ENCODE measurements at places on chromosomes 6 and 20.

GRCh38 chr20:24971376-24972101, 21.0 kb downstream of the APMAP start:
- DNase-seq = no peak

DNA sequence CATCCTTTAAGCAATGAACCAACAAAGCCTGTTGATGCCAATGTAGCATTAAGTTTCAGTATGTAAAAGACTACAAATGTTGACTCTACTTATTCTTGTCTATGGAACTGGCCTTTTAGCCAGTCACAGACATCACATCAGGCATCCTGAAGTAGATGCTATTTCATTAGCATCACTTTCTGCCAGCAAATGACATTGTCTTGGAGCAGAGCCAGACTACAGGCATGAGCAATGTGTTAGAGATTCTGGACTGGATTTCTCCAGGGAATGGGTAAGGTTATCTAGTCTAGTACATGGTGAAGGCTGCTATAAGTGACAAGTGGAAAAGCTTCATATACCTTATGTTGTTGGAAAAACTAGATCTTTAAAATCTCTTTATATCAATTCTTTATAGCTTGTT, 142.9 kb downstream of the ADGRB3 start:
- peak; percentile 40 for DNase-seq

GRCh38 chr20:37849566-37849965, 53.4 kb upstream of the VSTM2L start:
- DNase-seq = no peak

- no peak for DNase-seq
Observed at GRCh38 chr6:32982084-32982701, 13.8 kb downstream of the BRD2 start.

DNA sequence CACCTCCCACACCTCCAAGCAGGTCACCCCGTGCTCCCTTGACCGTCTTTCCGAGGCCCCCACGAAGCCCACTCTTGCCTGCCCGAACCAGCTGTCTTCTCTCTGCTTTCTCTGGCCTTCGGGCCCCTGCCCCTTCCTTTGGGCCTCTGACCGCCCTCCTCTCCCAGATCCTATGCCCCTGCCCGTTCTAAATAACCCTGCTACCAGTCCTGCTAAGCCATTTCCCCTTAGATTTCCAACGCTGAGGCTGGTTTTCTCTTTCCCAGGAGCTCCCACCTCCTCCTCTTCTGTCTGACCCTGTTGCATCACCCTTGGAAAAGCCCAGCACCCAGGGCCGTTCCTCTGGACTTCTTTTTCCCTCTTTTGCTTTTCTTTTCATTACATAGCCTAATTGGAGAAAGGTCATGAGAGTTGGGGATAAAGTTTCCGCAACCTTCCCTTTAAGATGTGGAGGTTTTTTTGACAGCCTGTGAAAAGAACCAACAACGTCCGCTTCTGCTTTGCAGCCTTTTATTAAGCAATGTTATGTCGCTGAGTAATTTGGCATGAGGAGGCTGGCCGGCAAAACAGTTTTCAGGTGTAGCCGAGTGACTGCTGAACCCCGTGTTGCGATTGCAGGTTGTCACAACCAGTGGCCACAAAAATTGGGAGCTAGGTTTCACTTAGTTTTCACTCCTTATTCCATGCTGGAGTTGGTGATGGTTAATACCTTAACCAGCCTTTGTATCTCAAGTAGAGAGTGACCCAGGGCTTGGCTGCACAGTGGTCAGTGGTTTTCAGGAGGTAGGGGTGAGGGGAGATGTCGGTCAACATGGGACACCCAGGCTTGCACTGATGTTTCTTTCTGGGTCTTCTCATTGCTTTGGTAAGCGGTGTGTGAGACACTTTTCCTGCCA, 970 bp downstream of the BLTP3A start:
- DNase-seq = peak; percentile 27

GRCh38 chr6:108762394-108762793, 85.8 kb upstream of the ARMC2 start:
- no peak for DNase-seq

DNA sequence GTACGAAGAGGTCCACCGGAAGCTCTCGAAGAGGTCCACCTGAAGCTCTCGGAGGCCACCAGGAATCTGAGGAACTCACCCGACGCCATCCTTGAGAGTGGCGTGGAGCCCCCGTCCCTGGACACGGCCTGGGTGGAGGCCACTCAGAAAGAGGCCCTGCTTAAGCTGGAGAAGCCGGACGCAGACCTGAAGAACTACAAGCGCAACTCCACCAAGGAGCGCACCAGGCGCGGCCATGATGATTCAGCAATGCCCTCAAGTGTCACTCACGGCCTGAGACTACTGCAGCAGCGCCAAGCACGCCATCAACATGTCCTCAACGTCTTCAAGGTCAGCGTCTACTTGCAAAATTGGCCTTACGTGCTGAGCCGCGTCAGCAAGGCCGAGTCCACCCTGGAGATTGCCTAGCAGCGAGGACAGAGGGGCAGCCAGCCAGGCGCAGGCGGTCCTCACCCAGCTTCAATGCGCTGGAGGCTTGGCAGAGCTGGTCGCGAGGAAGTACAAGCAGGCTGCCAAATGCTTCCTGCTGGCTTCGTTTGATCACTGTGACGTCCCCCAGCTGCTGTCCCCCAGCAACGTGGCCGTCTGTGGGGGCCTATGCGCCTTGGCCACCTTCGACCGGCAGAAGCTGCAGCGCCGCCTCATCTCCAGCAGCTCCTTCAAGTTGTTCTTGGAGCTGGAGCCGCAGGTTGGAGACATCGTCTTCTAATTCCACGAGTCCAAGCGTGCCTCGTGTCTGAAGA, 7.7 kb upstream of the GJA10 start:
- no peak for DNase-seq

DNA sequence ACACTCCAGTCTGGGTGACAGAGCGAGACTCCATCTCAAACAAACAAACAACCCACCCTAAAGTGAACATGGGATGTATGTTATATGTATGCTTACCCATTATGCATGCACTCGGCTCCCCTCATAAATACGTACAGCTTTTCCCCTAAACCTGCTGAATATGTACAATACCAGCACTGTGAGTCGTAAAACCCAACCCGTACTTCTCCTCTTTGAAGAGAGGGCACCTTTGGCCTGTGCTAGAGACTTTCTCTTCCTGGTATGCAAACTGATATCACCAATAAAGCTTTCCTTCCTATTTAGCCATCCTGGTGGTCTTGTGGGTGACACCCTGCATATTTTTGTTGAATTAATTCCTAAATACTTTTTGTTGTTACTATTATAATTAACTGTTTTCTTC, 51.3 kb downstream of the VSTM2L start:
- DNase-seq = no peak

DNA sequence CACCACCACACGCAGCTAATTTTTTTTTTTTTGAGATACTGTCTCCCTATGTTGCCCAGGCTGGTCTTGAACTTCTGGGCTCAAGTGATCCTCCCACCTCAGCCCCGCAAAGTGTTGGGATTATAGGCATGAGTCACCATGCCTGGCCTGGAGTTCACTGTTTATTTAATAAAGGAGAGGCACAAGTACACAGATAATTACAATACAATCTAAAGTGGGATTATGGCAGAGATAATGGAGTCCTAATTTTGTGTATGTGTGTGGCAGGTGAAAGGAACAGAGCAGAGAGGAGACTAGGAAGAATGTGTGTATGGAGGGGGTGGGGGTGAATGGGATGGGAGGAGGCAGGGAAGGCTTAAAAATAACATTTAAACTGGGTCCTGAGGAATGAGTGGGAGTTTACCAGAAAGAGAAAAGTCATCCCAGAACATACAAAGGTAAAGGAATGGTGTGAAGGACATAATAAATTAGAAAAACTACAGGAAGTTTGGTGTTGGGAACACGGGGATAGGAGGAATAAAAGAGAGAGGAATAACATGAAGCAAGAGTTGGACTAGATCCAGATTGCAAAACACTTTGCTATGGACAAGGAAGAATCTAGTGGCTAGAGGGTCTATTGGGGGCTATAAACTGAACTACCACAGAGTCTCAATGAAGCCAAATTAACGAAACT, 4.4 kb downstream of the NCOA5 start:
- peak; percentile 76 for DNase-seq

DNA sequence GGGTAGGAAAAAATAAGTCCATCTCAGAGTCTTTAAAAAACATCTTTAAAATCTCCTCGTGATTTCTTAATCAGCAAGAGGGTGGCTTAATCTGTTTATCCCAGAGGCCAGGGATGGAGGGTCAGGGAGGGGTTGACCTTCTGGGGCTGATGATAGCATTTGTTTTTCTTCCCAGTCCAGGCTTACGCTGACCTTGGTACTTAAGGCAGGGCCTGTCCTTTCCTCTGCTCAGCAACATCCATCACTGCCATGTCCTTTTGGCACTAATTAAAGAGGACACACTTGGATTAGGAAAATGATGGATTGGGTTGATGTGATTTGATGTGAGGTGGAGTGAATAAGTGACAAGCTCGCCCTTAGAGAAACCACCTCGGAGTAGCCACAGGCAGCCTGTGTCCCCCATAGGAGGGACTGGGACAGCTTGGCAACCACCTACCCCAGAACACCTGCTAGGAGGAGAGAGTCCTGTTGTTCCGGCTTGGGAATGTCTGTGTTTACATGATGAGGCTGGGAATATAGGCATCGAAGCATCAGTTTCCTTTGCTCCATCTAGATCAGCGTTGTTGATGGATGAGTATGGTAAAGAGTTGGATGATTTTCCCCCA, 44.2 kb downstream of the PHACTR3 start:
- no peak for DNase-seq

GRCh38 chr6:35139924-35140638, 1.1 kb downstream of the TCP11 start:
- peak; percentile 58 for DNase-seq

- no peak for DNase-seq
Observed at GRCh38 chr6:166434336-166434735, 51.6 kb upstream of the MPC1 start.

DNA sequence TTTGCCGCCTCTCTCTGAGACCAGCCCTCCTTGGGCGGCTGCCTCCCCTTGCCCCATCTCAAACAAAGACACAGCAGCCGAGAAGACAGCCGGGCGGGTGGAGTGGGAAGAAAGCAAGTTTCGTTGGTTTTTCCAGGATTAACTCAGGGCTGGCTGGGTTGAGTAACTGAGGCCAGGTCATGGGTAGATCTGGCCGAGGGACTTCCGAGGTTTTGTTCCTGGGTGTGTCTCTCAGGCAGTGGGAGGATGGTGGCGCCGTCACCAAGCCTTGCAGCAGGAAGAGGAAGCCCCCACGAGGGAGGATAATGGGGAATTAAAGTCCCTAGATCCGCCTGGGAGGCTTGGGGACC, 167.2 kb downstream of the TTLL2 start:
- no peak for DNase-seq

DNA sequence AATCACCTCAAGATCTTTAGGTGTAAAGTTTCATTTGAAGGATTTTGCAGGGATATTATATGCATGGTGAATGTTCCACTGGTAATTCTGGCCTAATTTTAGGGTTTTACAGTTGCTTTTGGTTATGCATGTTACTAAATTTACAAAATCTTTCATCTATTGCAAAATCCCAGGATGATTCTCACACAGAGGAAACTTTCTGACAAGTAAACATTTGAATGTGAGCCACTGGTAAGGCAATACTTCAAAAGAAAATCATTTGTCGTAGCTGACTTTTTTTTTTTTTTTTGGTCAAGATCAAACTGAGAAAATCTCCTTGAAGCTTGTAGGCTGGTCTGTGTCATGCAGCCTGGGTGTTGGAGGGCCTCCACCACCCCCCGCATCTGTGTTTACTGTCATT, 141.9 kb upstream of the EXOC2 start:
- no peak for DNase-seq

DNA sequence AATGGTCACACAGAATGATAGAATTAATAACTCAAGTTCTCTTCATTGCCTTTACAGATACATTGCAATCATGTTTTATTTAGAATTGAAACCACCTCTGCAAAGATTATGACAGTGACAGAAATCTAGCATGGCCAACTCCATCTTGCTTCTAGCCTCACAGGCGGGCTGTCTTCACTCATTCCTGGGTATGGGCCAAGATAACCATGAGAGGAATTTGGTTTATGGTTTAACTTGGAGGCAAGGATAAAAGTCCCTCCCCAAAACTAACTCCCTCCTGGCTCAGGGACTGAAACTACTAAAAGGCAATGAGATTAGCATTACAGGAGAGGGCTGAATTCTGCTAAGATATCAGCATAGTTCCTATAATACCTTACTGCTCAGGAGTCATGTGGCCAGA, 95.2 kb upstream of the CST7 start:
- no peak for DNase-seq

GRCh38 chr6:134880487-134881190, 69.3 kb downstream of the ALDH8A1 start:
- no peak for DNase-seq

- DNase-seq = peak; percentile 79
Observed at GRCh38 chr6:162621246-162621645, 106.3 kb downstream of the PRKN start.

GRCh38 chr6:153613719-153614455, 425.2 kb upstream of the OPRM1 start:
- DNase-seq = no peak

- no peak for DNase-seq
Observed at GRCh38 chr6:101296169-101296960, 97.1 kb upstream of the GRIK2 start.

DNA sequence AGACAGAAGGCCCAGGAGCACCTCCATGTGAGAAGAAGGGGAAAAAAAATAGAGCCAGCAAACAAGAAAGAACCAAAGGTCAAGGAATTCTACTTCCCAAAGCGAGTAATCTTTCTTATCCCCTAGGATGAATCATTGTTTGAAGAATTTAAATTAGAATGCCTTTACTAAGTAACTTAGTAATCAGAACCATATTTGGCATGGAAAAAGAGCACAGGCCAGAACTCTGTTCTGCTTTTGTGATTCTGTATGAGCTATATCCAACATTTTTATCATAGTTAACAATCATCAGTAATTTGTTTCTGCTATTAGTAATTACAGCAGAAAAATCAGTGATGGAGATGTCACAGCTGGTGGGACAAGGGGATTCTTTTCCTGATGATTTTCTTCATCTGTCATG, 228.8 kb upstream of the FAM83B start:
- DNase-seq = peak; percentile 57

GRCh38 chr6:143260857-143261256, 189.6 kb downstream of the ADAT2 start:
- peak; percentile 58 for DNase-seq

DNA sequence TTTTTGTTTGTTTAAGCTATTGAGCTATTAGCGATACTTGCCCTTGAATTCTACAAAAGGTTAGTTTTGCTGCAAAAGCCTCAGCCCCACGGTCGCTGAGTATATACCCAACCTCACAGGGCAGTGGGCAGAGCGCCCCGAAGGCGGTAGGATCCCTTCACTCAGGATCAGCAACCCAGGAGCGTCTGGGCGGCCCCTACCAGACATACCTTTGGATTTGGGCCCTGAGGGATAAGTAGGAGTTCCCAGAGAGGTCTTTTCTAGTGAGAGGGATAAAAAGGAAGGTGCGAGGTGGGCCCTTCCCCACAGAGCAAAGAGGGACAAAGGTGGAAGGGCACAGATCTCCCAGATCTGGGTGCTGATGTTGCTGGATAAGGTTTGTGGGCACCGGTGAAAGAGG, 6.1 kb downstream of the SASH1 start:
- DNase-seq = no peak

- no peak for DNase-seq
Observed at GRCh38 chr6:11956781-11957180, 55.3 kb upstream of the HIVEP1 start.

All from HT1080 (cell line).